CD4-positive, alpha-beta T cell (primary cell): ENCODE measurements at places on chromosomes 2 and 18. TPM values are rescaled to one million over a fixed set of nuclear protein-coding genes. Genes with fewer than 3 reads are reported as not detected.

The EMILIN1 gene
- total RNA-seq = 0.14 TPM

The RBKS gene
- 2.6 TPM for total RNA-seq

The COL3A1 gene
- not detected for total RNA-seq

The SPC25 gene
- total RNA-seq = 0.17 TPM

The BMPR2 gene
- total RNA-seq = 12.8 TPM

The ALKAL2 gene
- total RNA-seq = not detected

The PTH2R gene
- not detected for total RNA-seq

The COL4A3 gene
- total RNA-seq = not detected

The UPP2 gene
- total RNA-seq = not detected

The CXCR1 gene
- 0.08 TPM for total RNA-seq

The DUSP19 gene
- total RNA-seq = 0.14 TPM

The CTAGE1 gene
- total RNA-seq = not detected
